A673 (cell line): ENCODE measurements at places on chromosomes 16 and 17. TPM values are rescaled to one million over a fixed set of nuclear protein-coding genes. Genes with fewer than 3 reads are reported as not detected.

DNA sequence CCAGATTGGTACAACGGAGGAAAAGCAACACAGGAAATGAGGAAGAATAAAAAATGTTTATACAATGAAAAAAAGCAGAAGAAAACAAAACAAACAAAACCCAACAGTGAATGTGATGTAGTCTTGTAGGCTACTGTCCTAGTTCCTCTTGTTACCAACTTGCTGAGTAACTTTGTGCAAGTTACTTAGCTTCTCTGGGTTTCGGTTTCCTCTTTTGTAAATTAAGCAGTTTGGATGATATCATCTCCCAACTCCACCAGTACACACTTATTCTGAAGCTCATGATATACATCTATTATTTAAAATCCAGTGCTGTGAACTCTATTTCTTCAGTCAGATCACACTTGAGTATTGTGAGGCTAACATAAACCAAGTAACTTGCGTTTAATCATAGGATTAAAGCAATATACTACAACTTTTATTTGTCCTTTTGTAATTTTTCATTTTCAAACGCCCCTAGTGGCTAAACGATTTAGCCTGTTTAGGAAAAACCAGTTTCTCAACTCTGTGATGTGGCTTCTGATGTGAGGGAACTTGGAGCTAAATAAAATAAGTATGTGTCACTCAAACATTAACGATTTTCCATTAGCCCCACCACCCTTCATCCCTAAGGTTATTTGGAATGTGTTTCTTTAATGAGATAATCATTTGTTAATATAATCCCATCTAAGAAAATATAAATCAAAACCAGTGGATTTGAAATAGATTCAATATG lies 1.4 kb upstream of the UNK start:
- no peaks in the 10 kb centered on the region for H3K27me3 ChIP-seq
- peak overlapping the region; percentile 65 for H3K4me3 ChIP-seq
- peaks cover 10% of the 10 kb centered on the region for H3K36me3 ChIP-seq
- H3K4me1 ChIP-seq = peaks cover 19% of the 10 kb centered on the region

Gene EVI2B
- total RNA-seq = 0.92 TPM in 1 of 2 replicates, not detected in the other

DNA sequence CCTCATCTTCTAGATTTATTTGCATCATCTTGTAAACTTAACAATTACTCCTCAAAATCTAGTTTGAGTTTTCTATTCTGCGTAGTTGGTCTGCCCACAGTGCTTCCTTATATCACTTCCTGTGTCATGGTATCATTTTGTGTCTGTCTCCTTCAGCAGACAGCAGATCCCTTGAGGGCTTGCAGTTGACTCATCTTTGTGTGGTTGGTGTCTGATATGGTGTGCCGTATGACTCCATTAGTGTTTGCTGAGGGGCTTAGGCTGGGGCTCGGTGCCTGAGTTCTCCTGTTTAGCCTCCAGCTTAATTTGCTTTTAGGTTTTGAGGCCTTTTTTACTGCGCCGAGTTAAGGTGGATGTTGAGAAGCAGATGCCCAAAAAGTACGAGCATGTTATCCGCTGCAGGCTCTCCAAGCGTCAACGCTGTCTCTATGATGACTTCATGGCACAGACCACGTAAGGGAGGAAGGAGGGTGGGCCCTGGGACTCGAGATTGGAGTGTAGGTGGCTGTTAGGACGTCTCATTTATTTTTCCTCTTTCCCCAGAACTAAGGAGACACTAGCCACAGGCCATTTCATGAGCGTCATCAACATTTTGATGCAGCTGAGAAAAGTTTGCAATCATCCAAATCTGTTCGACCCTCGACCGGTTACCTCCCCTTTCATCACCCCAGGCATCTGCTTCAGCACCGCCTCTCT lies 16.9 kb downstream of the SRCAP start:
- peaks cover 90% of the 10 kb centered on the region for H3K36me3 ChIP-seq
- peak overlapping the region; percentile 58 for H3K27ac ChIP-seq
- DNase-seq = peak; percentile 72
- no peak overlapping the region for H3K4me3 ChIP-seq

- DNase-seq = no peak
- H3K4me1 ChIP-seq = peaks cover 78% of the 10 kb centered on the region
- no peaks in the 10 kb centered on the region for H3K27me3 ChIP-seq
- peak overlapping the region; percentile 41 for H3K4me3 ChIP-seq
- H3K36me3 ChIP-seq = peaks cover 55% of the 10 kb centered on the region
- peak overlapping the region; percentile 84 for H3K27ac ChIP-seq
Observed at GRCh38 chr17:49012769-49013255, 15.6 kb downstream of the IGF2BP1 start.

GRCh38 chr17:20266806-20267458 lies 200.4 kb downstream of the LGALS9B start:
- H3K36me3 ChIP-seq = no peaks in the 10 kb centered on the region
- peak; percentile 64 for DNase-seq
- H3K27ac ChIP-seq = no peak overlapping the region
- H3K4me1 ChIP-seq = peaks cover 36% of the 10 kb centered on the region
- no peaks in the 10 kb centered on the region for H3K27me3 ChIP-seq

GRCh38 chr16:57424583-57424982 lies 20.0 kb downstream of the CCL17 start:
- H3K36me3 ChIP-seq = peaks cover 9% of the 10 kb centered on the region
- no peaks in the 10 kb centered on the region for H3K27me3 ChIP-seq
- no peak for DNase-seq
- H3K4me3 ChIP-seq = no peak overlapping the region

GRCh38 chr16:9980981-9981380 lies 201.2 kb downstream of the GRIN2A start:
- no peaks in the 10 kb centered on the region for H3K4me1 ChIP-seq
- H3K36me3 ChIP-seq = no peaks in the 10 kb centered on the region
- no peak overlapping the region for H3K27ac ChIP-seq
- H3K27me3 ChIP-seq = no peaks in the 10 kb centered on the region

Gene TTYH2
- 13.7 and 15.4 TPM in 2 replicates for total RNA-seq

DNA sequence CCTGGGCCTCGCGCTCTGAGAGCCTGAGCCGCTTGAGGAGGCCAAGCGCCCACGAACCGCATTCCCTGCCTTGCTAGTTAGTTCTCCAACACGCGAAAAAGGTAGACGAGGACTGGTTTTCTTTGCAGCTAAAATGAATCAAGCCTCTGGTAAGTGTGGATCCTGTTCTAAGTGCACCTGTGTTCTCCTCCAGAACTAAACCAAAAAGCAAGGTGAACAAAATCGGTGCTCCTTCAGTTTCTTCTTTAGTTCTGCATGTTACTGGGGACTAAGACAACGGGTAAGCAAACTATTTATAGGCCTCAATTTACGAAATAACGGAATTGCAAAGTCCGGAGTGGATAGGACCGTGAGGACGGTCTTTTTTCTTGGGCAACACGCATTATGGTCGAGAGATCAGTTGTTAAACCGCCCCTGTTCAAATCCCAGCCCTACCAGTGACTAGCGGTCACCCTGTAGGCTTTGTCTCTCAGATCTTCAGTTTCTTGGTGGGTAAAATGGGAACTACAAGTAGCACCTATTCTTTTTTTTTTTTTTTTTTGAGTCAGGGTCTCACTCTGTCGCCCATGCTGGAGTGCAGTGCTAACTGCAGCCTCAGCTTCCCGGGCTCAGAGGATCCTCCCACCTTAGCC lies 993 bp upstream of the ANKRD11 start:
- no peaks in the 10 kb centered on the region for H3K27me3 ChIP-seq
- peak overlapping the region; percentile 80 for H3K27ac ChIP-seq
- H3K4me3 ChIP-seq = peak overlapping the region; percentile 86
- no peaks in the 10 kb centered on the region for H3K36me3 ChIP-seq
- DNase-seq = no peak
- peaks cover 23% of the 10 kb centered on the region for H3K4me1 ChIP-seq

- peak; percentile 7 for DNase-seq
Observed at GRCh38 chr16:77951788-77952187, 70.6 kb upstream of the CLEC3A start.

GRCh38 chr16:80314042-80314441 lies 226.8 kb upstream of the DYNLRB2 start:
- no peaks in the 10 kb centered on the region for H3K36me3 ChIP-seq
- no peaks in the 10 kb centered on the region for H3K4me1 ChIP-seq
- H3K4me3 ChIP-seq = no peak overlapping the region
- H3K27ac ChIP-seq = no peak overlapping the region
- DNase-seq = no peak

DNA sequence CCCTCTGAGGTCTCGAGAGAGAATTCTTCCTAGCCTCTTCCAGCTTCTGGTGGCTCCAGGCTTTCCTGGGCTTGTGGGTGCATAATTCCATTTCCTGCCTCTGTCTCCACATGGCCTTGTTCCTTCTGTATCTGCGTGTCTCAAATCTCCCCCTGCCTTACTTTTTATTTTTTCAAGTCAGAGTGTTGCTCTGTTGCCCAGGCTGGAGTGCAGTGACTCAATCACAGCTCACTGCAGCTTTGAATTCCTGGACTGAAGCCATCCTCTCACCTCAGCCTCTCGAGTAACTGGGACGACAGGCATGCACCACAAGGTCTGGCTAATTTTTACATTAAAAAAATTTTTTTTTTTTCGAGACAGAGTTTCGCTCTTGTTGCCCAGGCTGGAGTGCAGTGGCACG lies 120.6 kb downstream of the SHISA9 start:
- no peaks in the 10 kb centered on the region for H3K27me3 ChIP-seq
- H3K27ac ChIP-seq = no peak overlapping the region
- no peaks in the 10 kb centered on the region for H3K4me1 ChIP-seq
- no peaks in the 10 kb centered on the region for H3K36me3 ChIP-seq
- H3K4me3 ChIP-seq = no peak overlapping the region

- H3K27me3 ChIP-seq = no peaks in the 10 kb centered on the region
- H3K4me1 ChIP-seq = peaks cover 3% of the 10 kb centered on the region
- peak; percentile 60 for DNase-seq
- H3K4me3 ChIP-seq = no peak overlapping the region
- H3K36me3 ChIP-seq = no peaks in the 10 kb centered on the region
Observed at GRCh38 chr17:63463771-63464170, 13.1 kb upstream of the ACE start.

- no peaks in the 10 kb centered on the region for H3K36me3 ChIP-seq
- no peaks in the 10 kb centered on the region for H3K27me3 ChIP-seq
- H3K27ac ChIP-seq = no peak overlapping the region
- no peak overlapping the region for H3K4me3 ChIP-seq
Observed at GRCh38 chr17:27385626-27386025, 70.6 kb upstream of the KSR1 start.

DNA sequence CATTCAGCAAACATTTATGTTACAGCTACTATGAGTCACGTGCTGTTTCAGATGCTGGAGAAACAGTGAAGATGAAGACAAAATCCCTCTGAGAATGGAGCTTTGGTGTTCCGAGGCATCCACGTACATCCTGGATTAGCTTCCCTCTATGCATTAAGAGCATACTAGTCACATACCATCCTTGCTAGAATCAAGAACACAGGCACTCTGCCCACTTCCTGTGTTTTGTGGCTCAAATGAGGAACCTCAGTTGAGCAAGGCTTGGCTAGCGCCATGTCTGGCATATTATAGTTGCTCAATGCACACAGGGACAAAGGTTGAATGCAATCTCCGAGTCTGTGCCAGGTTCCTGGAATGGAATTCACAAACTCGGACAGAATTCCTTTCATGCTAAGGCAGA lies 297.5 kb downstream of the XYLT1 start:
- H3K4me1 ChIP-seq = no peaks in the 10 kb centered on the region
- no peaks in the 10 kb centered on the region for H3K36me3 ChIP-seq
- H3K27me3 ChIP-seq = no peaks in the 10 kb centered on the region
- no peak overlapping the region for H3K4me3 ChIP-seq

Gene SECTM1
- 1.4 and 2.8 TPM in 2 replicates for total RNA-seq

DNA sequence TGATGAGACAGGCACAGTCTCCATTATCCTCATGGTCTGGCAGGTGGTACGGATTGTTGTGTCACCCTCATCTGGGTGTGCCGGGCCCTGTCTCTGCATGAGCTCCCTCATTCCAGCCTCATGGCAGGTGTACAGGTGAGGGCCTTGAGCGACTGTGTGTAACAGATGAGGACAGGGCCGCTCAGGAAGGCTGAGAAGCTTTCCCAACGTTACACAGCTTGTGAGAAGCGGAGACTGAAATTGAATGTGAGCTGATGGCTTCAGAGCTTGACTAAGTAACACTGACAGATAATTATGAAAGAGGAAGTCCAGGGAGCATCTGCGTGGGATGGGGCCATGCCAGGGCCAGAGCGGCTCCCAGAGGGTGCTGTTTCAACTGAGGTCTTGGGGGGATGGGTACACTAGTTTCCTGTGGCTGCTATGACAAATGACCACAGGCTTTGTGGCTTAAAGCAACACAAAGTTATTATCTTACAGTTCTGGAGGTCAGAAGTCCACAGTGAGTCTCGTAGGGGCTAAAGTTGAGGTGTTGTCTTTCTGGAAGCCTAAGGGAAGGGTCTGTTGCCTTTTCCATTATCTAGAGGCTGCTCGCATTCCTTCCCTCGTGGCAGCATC lies 36.7 kb downstream of the CMIP start:
- no peak overlapping the region for H3K4me3 ChIP-seq
- H3K36me3 ChIP-seq = no peaks in the 10 kb centered on the region
- H3K27ac ChIP-seq = no peak overlapping the region
- DNase-seq = no peak
- no peaks in the 10 kb centered on the region for H3K4me1 ChIP-seq

Gene MMP25
- total RNA-seq = 0.80 and 1.3 TPM in 2 replicates

Gene TERB1
- total RNA-seq = 0.28 TPM in 1 of 2 replicates, not detected in the other

GRCh38 chr17:81163703-81164370 lies 1.5 kb upstream of the PVALEF start:
- no peaks in the 10 kb centered on the region for H3K36me3 ChIP-seq
- H3K27ac ChIP-seq = no peak overlapping the region
- peaks cover 10% of the 10 kb centered on the region for H3K4me1 ChIP-seq

DNA sequence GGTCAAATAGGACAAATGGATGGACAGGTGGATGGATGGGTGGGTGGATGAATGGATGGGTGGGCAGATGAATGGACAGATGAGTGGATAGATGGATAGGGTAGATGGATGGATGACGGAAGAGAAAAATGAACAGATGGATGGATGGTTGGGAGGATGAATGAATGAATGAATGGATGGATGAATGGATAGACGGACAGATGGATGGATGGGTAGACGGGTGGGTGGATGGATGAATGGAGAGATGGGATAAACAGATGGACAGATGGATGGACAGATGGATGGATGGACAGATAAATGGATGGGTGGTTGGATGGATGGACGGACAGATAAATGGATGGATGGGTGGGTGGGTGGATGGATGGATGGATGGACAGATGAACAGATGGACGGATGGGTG lies 232.8 kb downstream of the GRIN2A start:
- no peak for DNase-seq
- peaks cover 5% of the 10 kb centered on the region for H3K27me3 ChIP-seq
- H3K36me3 ChIP-seq = no peaks in the 10 kb centered on the region
- no peaks in the 10 kb centered on the region for H3K4me1 ChIP-seq

Gene SRRM2
- 642 and 651 TPM in 2 replicates for total RNA-seq

Gene RCVRN
- not detected in 2 replicates for total RNA-seq
